CD4-positive, alpha-beta T cell treated with Interleukin-2 at 100 ng/mL for 4 hours (primary cell): ENCODE measurements at places on chromosomes 6 and 20.

- DNase-seq = no peak
Measured at GRCh38 chr6:98576791-98577190, 257.6 kb upstream of the POU3F2 start.

GRCh38 chr6:20213271-20213798, 1.1 kb upstream of the MBOAT1 start:
- no peak for DNase-seq

- no peak for DNase-seq
Measured at GRCh38 chr6:25753079-25753478, 1.5 kb upstream of the SLC17A4 start.

GRCh38 chr6:148523048-148523447, 180.4 kb downstream of the SASH1 start:
- no peak for DNase-seq

GRCh38 chr6:15956205-15957106, 172.4 kb upstream of the MYLIP start:
- no peak for DNase-seq

- DNase-seq = no peak
Measured at GRCh38 chr6:47669684-47670513, 28.5 kb upstream of the ADGRF4 start.

DNA sequence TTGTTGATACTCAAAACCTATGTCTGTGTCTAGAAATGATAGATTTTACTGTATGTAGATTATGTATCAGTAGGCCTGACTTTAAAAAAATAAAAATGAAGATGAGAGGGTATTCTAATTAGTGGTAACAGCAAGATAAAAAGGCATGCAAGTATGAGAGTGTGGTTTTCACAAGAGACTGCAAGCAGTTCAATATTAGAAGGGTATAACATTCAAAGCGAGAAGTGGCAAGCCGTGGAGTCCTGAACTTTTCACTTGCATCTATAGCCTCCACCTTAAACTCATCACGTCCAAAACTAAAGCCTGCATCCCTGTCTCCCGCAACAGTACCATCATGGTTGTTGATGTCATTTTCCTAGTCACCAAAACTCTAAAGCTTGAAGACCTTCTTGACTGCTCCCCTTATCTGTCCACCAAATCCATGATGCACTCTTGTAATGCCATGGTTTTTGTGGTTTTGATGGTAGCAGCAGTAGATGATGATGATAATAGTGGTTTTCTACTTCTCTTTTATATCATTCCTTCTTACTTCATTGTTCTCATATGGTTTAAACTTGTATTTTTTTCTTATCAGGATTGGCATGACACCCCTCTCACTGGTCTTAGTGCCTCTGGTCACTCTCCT, 9.2 kb upstream of the CGA start:
- DNase-seq = no peak

DNA sequence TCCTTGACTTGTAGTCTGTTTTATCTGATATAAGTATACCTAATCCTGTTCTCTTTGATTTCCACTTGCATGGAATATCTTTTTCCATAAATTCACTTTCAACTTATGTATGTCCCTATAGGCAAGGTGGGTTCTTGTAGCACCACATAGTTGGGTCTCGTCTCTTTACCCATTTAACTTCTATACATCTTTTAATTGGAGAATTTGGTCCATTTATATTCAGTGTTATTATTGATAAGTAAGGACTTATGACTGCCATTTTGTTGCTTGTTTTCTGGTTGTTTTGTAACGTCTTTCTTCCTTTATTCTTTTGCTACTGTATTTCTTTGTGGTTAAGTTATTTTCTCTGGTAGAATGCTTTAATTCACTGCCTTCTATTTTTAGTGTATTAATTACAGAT, 14.5 kb upstream of the ZNF311 start:
- no peak for DNase-seq

- no peak for DNase-seq
Measured at GRCh38 chr6:158085261-158086053, 82.6 kb downstream of the SERAC1 start.

GRCh38 chr6:131954775-131955107, 3.6 kb upstream of the CCN2 start:
- no peak for DNase-seq

DNA sequence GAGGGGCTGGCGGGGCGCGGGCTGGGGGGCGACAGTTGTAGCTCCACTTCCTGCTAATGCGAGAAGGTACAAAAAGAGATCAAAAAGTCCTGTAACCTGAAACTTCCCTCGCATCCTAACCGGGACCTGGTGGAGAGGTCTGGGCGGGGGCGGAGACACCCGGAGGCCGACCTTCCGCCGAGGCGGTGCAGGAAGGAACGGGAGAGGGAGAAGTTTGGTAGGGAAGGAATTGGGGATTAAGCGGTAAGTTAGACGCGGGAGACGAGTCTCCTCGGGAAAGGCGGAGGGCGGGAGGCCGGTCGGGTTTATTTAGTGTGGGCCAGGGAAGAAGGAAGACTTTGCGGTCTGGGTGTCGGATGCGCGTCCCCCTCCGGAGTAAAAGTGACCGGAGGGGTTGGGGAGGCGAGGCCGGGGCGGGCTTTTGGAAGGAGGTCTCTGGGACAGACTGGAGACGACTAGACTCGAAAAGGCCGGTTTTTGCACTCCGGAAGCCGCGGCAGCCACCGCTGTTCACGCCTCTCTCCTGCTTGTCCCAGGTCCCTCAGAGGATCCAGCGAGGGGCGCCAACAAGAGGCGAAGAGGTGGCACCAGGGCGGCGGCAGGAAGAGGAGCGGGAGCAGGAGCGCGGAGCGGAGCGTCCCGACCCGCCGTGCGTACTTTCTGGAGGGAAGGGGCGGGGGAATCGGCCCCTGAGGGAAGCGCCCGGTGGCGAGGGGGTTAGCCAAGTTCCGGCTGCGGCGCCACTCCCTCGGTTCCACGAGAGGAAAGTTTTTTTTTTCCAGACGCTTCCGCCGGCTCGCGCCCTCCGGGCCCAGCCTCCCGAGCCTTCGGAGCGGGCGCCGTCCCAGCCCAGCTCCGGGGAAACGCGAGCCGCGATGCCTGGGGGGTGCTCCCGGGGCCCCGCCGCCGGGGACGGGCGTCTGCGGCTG, 734 bp downstream of the TPBG start:
- DNase-seq = no peak

DNA sequence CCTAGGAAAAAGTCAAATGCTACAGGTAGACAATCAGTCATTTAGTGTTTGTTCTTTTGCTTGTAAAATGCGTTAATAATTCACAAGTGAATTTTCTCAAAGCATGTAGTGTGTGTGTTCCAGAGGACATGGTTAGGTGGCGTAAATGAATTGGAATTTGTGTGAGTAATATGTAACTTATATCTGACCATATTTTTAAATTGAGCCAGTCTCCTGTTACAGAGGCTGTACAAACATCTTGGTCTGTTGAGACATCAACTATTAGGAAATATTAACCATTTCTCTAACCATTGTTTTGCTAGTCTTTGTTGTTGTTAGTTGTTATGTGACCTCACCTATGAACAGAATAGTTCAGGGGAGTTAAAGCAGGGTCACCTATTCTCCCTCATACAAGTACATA, 22.7 kb downstream of the MCM8 start:
- DNase-seq = no peak

GRCh38 chr6:127786109-127786508, 114.7 kb downstream of the THEMIS start:
- DNase-seq = no peak

GRCh38 chr20:50372770-50373088, 137.5 kb upstream of the PTPN1 start:
- DNase-seq = no peak

DNA sequence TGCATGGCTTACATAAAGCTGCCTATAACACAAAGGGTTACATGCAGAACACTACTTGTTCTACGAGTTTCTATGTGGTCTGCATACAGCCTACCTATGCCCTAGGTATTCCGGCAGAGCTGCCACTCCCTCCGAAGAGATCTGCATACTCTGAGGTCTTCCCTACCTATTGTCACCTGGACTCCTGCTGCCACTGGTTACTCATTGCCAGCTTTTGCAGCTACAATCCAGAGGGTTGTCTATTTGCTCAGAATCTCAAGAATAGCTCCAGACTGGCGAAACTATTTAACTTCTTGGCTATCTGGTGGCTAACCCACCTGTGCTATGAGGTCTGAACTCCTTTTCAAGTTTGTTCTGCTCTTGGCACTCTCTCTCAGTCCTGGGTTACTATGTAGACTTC, 323.3 kb downstream of the BMP2 start:
- DNase-seq = no peak

DNA sequence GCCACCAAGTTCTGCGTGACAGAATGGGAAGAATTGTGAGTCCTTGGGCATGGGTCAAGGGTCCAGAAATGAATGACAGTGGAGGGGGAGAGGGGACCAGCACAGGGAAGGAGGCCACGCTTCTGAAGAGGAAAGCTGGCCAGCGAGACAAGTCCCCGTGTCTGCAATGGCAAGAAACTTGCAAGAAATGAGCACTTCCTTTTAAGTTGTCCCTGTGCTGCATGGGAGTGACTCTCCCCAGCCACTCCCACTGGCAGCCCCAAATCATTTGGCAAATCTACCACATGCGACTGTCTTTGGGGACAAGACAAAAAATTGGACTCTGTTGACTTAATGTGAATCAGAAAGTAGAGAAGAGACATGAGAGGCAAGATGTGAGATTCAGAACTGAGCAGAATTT, 242.2 kb upstream of the RREB1 start:
- no peak for DNase-seq

GRCh38 chr6:75492386-75493153, 1.0 kb downstream of the FILIP1 start:
- DNase-seq = no peak

DNA sequence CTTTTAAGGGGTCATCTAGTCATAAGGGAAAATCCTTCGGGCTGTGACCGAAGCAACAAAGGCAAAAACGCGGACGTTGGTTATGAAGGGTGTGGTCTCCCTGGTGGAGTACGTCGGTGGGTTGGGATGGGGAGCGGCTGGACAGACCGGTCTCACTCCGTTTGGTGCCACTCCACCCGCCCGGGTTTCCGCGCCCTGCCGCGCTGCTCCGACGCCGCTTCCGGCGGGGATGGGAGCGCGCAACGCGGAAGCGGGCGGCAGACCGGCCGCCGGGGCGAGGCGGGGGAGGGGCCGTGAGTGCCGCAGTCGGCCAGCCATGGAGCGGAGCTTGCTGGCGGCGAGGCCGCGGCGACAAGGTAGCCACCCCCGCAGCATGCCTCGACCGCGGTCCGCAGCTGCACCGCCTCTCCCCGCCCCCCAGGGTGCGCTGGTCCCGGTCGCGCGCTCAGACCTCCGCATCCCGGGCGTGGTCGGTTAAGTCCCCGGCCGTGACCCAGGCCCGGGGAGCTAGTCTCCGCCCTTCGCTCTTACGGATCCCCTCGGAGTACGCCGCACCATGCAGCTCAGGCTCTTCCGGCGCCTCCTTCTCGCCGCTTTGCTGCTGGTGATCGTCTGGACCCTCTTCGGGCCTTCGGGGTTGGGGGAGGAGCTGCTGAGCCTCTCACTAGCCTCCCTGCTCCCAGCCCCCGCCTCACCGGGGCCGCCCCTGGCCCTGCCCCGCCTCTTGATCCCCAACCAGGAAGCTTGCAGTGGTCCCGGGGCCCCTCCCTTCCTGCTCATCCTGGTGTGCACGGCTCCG, at the start of gene B3GALT4:
Gene B3GALT4, plus strand, starts transcription at position 260 of the 799 bp plus-strand sequence. Its CDS starts 297 bp downstream, at position 557.
- peak; percentile 70 for DNase-seq

DNA sequence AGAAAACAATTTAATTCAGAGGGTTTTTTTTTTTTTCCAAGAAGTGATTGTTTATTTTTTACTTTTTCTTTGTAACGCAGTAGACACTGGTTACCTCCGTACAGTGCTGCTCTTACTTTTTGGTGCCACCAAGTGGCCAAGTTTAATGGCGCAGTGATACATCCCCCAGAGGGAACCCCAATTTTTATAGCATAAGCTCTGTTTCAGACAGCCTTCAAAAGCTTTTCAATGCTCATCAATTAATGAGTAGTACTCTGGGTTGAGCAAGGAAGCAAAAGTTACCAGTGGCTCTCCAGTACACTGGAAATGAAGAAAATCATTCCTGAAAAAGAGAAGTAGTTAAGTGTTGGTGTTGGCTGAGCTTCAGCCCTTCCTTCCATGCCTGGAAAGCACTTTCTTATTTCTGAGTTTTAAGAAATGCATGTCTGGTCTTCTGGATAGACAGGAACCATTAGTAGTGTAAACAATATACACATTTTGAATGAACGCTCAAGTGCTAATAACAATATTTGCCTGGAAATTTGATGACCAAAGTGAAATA, 129.1 kb upstream of the SMLR1 start:
- DNase-seq = peak; percentile 78

- no peak for DNase-seq
Measured at GRCh38 chr6:103680116-103680515, 1179.6 kb downstream of the HACE1 start.

DNA sequence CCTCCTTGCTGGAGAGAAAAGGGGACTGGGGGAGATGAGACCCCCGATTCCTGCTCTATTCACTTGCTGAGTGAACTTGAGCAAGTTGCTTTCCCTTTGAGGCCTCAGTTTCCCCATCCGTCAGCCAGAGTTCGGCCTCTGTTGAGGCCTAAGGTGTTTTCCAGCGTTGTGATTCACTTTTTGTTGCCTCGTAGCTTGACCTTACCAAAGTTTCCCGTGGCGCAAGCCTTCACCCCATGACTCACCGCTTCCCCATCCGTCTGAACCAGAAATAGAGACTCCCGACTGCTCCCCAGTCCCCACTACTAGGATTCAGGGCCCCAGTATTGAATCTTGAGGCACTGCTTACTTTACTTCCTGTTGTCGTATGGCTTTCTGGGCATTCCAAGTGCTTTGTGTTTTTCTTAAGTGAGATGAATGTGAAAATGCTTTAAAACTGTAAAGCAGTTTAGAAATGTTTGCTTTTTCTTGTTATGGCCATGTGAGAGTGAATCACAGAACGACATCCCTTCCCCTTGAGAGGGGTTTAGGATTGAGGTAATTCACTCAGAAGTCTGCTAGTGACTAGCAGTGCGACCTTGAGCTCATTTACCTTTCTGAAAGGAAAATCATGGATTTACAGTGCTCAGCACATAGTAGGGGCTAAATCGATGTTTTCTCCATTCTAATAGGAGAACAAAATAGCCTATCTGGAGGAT, 1.2 kb downstream of the CHMP4B start:
- peak; percentile 28 for DNase-seq

DNA sequence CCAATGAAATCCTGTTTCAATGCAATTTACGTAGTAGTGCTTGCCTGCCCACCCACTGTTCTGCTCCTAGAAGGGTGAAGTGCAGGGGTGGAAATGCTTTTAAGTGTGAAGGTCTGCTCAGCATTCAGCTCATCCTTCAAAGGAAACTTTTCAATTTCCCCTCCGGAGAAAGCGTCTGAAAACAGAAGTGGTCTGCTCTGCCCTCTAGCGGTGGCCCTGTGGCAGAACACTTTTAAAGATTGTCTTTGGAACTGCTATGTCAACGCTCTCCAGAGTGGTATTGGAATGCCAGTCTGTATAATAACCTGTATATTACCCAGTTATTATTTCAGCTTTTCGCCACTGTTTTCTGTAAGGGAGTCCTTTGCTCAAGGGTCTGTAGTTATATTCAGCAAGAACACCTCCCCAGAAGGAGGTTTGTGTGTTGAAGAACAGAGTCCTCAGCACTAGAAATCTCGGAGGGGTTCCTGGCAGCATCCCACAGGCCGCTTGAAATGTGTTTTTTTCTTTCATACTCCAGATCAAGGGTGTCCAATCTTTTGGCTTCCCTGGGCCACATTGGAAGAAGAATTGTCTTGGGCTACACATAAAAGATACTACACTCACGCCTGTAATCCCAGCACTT, 63.1 kb upstream of the KLHL31 start:
- DNase-seq = peak; percentile 60

- DNase-seq = no peak
Measured at GRCh38 chr20:64045346-64046011, 4.0 kb downstream of the SOX18 start.
